ENCODE measurements at places on chromosomes 3 and 15.

DNA sequence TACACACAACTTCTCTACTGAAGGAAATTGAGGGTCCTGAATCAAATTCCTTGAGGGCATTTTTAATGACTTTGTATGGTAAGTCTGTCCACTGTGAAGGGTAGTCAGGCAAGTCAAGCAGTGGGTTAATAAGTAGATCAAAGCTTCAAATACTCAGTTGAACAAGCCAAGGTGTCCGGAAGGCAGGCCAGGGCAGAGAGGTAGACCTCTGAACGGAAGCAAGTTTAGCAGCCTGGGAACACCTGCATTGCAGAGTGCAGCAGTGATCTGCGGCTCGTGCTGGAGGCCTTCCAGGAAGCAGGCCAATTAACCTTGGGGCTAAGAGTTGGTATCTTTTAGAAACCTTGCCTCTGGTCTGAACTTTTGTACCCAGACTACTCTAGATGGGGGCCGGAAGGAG, 143.8 kb downstream of the LRTM1 start:
- DNase-seq = no peak

DNA sequence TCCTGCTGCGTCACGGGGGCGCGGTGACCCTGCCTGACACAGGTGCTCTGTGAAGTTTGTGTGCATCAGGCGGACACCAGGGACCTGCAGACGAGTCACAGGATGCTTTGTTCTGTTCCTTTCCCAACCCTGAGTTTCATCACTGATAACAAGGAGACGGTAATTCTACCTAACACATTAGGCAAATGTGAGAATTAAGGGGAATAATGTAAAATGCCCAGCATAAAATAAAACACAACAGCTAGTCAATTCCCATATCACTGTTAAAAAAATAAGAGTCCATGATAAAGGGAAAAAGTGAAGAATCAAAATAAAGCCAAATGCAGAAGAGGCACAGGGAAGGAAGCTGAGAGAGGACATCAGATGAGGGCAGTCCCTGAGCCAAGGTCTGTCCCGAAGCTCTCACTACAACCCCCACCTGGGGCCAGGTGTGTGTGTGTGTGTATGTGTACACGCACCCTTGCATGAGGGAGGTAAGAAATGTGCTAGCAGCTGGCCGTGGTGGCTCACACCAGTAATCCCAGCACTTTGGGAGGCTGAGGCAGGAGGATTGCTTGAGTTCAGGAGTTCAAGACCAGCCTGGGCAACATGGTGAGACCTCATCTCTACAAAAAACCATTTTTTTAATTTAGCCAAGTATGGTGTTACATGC, 27.5 kb downstream of the PLA2G4D start:
- no peak for DNase-seq

DNA sequence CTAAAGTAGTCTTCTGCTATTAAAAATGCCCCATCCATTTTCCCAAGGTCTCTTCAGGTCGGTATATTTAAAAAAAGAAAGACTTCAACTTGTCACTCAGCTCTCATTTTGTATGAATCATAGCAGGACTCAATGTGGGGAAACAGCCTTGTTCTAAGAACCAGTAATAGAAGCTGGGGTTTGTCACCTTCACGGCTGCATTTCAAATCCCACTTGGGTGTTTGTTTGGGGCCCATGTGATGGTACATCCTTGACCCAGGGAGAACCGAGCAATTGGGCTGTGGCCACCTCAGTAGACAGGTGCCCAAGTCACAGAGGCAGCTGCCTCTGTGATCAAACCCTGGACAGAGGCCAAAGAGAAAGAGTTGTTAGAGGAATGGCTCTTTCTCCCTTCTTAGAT, 70.3 kb upstream of the ARL8B start:
- DNase-seq = peak; percentile 14

GRCh38 chr3:109384164-109384563, 46.8 kb upstream of the DPPA4 start:
- no peak for DNase-seq

- DNase-seq = no peak
Measured at GRCh38 chr3:160374472-160374871, 24.6 kb downstream of the IFT80 start.

GRCh38 chr3:187292631-187293515, 1.3 kb upstream of the MASP1 start:
- DNase-seq = no peak
